ENCODE measurements at places on chromosomes 11 and 22.

GRCh38 chr11:59025097-59025496 lies 61.0 kb upstream of the GLYATL1B start:
- H3K27me3 ChIP-seq: peaks cover 4% of the 10 kb centered on the region
- H3K4me3 ChIP-seq: no peak overlapping the region
- no peaks in the 10 kb centered on the region for H3K4me1 ChIP-seq
- H3K36me3 ChIP-seq: no peaks in the 10 kb centered on the region
- no peak for DNase-seq

GRCh38 chr11:65207918-65208784 lies 26.4 kb downstream of the CAPN1 start:
- peaks cover 4% of the 10 kb centered on the region for H3K4me1 ChIP-seq
- H3K4me3 ChIP-seq: no peak overlapping the region

DNA sequence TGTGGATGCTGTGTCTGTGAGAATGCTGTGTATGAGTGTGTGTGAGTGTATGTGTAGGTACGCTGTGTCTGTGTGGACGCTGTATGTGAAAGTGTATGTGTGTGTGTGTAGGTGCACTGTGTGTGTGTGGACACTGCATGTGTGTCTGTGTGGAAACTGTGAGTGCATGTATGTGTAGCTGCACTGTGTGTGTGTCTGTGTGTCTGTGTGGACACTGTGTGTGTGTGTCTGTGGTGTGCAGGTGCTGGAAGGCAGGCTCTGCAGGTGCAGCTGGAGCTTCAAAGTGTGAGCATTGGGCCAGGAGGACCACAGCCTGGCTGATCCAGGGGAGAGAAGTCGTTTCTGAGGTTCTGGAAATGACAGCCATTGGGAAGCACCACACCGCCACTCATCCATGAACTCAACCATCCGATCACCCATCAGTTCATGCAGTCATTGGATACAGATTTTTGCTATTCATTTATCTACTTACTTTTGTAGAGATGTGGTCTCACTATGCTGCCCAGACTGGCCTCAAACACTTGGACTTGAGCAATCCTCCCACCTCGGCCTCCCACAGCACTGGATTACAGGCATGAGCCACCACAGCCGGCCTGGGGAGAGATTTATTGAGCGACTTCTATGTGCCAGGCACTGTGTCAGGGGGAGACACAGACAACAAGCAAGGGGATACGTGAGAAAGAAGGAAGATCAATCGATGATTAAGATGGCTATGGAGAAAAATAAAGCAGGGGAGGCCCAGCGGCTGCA lies 9.6 kb downstream of the TRPM5 start:
- no peak for DNase-seq
- peaks cover 8% of the 10 kb centered on the region for H3K27me3 ChIP-seq
- H3K27ac ChIP-seq: no peak overlapping the region
- no peak overlapping the region for H3K4me3 ChIP-seq
- no peaks in the 10 kb centered on the region for H3K36me3 ChIP-seq
- no peaks in the 10 kb centered on the region for H3K4me1 ChIP-seq

GRCh38 chr11:88474655-88475054 lies 137.1 kb upstream of the CTSC start:
- H3K27me3 ChIP-seq: peaks cover 27% of the 10 kb centered on the region
- H3K4me3 ChIP-seq: no peak overlapping the region
- no peak overlapping the region for H3K27ac ChIP-seq

GRCh38 chr11:57214494-57214893 lies 22.6 kb downstream of the APLNR start:
- no peak overlapping the region for H3K4me3 ChIP-seq
- no peaks in the 10 kb centered on the region for H3K27me3 ChIP-seq
- DNase-seq: no peak
- H3K36me3 ChIP-seq: no peaks in the 10 kb centered on the region

- no peak overlapping the region for H3K4me3 ChIP-seq
- no peaks in the 10 kb centered on the region for H3K4me1 ChIP-seq
- peaks cover 21% of the 10 kb centered on the region for H3K27me3 ChIP-seq
- no peak overlapping the region for H3K27ac ChIP-seq
- H3K36me3 ChIP-seq: no peaks in the 10 kb centered on the region
Observed at GRCh38 chr11:44016131-44016530, 31.6 kb upstream of the ACCSL start.

GRCh38 chr22:19971276-19972124 lies 29.9 kb upstream of the TXNRD2 start:
- no peaks in the 10 kb centered on the region for H3K27me3 ChIP-seq
- H3K4me1 ChIP-seq: peaks cover 7% of the 10 kb centered on the region
- H3K36me3 ChIP-seq: peaks cover 4% of the 10 kb centered on the region
- no peak overlapping the region for H3K27ac ChIP-seq
- no peak for DNase-seq
- H3K4me3 ChIP-seq: no peak overlapping the region

GRCh38 chr22:37926358-37926757 lies 20.3 kb downstream of the MICALL1 start:
- no peaks in the 10 kb centered on the region for H3K27me3 ChIP-seq
- no peaks in the 10 kb centered on the region for H3K4me1 ChIP-seq
- no peak overlapping the region for H3K4me3 ChIP-seq
- no peak overlapping the region for H3K27ac ChIP-seq
- peaks cover 15% of the 10 kb centered on the region for H3K36me3 ChIP-seq
